Effector CD4-positive, alpha-beta T cell (primary cell): ENCODE measurements at places on chromosomes 2 and 18.

DNA sequence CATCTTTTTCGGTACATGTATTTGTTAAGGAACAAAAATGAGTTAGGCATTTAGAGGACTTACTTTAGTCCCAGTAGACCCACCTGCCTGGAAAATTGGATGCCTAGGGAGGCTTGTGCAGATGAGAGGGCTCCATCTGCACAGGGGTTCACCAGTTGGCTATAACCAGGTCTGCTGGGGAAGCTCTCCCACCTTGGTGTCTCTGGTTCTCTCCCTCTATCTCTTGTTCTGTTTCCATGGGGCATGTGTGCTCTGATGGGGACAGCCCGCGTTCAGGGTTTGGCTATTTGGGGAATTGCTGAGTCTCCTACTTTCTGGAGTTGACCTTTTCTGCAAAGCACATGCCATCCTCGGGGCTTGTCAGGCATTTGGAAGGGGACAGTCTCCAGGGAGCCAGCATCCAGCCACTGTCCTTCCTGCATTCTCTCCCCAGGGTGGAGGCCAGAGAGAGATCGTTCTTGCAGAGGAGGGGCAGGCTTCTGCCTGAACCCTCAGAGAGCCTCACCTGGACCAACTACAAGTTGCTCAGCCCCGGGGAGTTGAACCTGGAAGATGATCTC is 157.3 kb downstream of the KLHL29 start:
- no peak for DNase-seq

DNA sequence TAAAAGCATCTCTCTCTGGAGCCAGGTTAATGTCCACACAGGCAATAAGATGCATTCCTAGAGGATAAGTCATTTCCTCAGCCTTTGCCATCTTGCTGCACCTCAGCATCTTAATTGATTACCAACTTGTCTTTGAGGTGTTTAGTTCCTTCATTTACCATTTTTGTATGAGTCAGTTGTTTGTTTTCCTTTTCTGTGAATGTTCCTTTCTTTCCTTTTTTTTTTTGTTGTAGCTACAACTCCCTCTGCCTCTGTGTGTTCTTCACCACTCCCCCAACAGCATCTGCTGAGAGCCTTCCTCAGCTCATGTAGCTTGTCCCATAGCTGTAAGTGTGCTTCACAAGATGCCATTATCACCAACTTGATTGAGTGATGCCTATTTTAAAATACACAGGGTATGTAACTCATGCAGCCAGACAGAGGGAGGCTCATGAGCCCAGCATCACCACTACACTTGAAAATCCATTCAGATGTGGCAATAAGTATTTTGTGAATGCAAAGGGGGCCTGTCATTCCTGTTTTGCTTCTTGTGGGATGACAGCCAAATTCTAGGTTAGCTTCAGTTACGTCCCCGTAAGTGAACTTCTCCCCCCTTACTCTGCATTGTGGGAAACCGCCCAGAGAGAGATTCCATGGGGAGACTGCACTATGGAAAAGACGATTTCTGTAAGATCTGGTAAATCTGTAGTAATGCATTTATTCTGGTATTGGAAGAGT is 315.9 kb upstream of the ZEB2 start:
- no peak for DNase-seq

DNA sequence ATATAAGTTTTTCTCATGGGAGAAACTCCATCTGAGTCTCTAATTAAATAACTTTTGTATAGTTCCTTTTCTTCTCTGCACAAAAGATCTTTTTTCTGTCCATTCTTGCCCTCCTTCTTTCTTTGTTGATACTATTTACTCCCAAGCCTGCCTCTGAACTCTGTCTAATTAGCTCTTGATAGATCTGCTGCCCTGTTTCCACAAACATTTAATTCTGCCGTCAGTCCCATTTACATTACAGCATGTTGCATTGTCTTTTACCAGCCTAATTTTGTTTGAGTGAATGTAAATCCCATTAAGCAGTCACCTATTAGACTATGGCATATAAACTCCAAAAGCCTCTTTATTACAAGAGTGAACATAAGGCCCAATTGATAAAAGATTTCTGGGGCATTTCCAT is 254.4 kb downstream of the ERBB4 start:
- no peak for DNase-seq

GRCh38 chr2:128668946-128669345 is 350.3 kb upstream of the HS6ST1 start:
- DNase-seq: no peak

DNA sequence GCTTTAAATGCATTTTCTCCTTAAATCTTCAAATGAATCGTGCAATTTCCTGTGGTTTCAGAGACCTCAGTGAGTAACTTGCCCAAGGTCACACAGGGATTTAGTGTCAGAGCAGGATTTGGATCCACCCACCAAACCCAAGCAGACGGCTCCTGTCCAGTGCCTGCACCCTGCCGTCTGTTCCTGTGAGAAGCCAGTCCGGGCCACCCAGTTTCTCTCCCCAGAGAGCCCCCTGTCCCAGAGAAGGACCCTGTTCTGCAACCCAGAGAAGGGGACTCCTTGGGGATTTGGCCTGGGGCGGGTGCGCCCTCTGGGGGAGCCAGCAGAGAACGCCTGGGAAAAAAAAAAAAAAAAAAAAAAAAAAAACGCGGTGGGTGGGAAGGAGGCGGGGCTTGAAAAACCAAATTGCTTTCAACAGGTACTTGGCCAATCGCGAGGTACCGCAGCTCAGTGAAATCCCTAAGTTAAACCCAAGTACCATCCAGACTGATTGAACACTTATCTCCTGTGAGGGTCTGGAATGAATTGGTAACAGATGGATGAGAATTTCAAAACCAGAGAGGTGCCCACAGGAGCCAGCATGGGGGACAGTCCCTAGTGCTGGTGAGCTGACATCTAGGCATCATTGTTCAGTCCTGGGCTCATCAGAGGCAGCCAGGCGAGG is 30.9 kb upstream of the REEP1 start:
- peak; percentile 6 for DNase-seq

- DNase-seq: no peak
Measured at GRCh38 chr2:84653302-84653701, 137.0 kb downstream of the DNAH6 start.

GRCh38 chr18:69689121-69689759 is 258.4 kb downstream of the CD226 start:
- DNase-seq: no peak

DNA sequence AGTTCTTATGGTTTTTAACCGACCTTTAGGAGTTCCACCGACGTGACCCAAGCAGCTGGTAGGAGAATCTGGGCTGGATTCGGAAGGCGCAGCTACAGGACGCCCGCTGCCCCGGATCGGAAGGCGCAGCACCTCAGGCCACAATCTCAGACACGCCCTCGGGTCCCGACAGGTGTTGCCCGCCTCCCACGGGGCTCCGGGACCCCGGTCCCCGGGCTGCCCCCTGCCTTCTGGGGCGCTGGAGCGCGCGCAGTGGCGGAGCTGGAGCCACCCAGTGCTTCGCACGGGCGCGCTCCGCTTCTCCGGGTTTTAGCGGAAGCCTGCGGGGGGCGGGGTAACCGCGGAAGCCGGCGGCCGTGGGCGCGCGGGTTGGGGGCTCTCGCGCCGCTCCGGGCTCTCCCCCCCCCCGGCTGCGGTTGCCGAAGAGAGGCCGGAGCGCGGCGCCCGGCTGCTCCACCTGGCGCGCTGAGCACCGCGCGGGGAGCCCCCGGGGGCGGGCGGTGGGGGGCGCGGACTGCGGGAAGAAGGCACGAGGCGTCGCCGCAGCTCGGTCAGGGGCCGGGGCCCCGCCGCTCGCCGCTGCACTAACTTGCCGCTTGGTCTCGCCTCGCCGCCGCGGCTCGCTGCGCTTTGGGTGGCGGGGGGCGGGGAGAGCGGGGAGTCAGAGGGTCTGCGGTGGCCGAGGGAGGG is 718.8 kb downstream of the DPP10 start:
- DNase-seq: no peak

GRCh38 chr18:72868585-72869225 is 918 bp upstream of the NETO1 start:
- DNase-seq: no peak

GRCh38 chr2:176852667-176853066 is 359.9 kb upstream of the HNRNPA3 start:
- DNase-seq: no peak

GRCh38 chr2:102141011-102141943 is 1.3 kb upstream of the IL1R1 start:
- DNase-seq: no peak

DNA sequence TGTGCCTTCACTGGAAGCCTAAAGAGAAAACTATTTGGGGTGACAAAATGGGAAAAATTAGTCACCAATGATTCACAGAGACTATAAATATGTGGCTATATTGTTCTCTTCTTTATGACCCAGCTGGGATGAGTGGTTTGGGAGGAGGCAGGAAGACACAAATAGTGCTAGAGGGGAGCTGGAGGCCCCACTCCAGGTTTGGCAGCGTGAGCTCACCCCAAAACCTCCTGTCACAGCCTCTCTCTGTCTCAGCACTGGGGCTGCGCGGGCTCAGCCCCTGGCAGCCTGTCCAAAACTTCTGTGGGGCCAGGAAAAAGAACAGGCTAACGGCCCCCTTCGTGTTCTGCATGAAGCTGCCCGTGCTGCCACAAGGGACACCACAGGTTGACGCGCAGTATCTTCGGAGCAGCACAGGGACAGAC is 73.2 kb upstream of the LCLAT1 start:
- no peak for DNase-seq

DNA sequence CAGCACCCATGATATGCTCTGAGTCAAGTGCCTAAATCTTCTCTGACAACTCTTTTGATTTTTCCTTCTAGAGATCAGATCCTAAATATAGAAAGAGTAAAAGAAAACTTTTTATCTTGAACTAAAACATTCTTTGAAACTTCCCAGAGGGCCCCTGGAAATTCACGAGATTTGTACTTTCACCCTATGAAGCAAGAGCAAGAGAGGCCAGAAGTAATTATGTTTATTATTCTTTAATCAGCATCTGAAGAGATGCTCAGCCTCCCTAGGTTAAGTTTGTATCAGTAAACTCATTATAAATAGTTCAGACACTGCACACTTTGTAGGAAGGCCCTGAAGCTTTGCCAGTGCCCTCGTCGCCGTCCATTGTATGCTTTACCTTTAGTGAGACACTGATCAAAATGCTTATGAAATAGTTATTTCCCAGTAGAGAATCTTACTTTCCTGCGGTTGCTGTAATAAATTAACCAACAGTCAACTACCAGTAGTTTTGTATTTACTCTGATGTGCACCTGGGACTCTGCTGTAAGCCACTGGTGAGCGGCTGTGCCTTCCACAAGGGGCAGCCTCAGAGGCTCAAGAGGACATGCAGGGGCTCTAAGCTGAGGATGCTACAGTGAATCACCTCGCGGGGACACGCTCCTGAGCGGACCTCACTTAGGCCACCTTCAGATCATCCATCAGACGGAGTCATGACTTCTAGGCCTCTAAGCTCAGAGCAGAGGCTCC is 71.9 kb downstream of the BIN1 start:
- DNase-seq: no peak

DNA sequence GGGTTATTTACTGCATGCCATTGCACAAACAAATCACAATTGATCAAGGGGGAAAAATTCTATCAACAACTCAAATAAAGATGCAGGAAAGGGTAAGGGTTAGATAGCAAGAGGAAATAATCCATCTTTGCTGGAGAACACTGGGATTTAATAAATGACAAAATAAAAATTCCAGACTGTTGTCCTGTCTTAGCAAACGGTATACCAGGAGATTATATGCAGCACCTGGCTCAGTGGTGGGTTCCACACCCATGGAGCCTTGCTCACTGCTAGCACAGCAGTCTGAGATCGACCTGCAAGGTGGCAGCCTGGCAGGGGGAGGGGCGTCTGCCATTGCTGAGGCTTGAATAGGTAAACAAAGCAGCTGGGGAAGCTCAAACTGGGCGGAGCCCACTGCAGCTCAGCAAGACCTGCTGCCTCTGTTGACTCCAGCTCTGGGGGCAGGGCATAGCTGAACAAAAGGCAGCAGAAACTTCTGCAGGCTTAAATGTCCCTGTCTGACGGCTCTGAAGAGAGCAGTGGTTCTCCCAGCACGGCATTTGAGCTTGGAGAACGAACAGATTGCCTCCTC is 296.5 kb upstream of the THSD7B start:
- DNase-seq: no peak
